ENCODE measurements at places on chromosomes 13 and 19.

GRCh38 chr19:51469162-51469561 is 9.2 kb upstream of the CEACAM18 start:
- no peak for DNase-seq

DNA sequence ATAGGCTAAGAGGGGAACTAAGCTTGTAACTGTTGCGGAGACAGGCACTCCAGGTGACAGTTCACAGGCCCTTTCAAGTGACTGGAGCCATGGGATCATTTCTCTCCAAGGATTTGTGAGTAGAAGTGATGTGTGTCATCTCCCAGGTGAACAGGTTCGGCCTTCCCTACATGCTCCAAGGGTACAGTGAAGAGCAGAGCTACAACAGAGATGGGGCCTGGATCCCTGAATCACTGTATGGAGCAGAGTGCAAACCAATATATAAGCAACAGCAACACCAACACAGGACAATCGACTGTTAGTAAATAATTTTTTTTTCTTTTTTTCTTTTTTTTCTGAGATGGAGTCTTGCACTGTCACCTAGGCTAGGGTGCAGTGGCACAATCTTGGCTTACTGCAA is 15.0 kb downstream of the ZSCAN18 start:
- DNase-seq, result no peak

- no peak for DNase-seq
Observed at GRCh38 chr19:42369433-42370067, 20.5 kb downstream of the CNFN start.

GRCh38 chr19:42330241-42330711 is 4.8 kb downstream of the MEGF8 start:
- no peak for DNase-seq

GRCh38 chr13:50714891-50715290 is 128.6 kb downstream of the DLEU7 start:
- no peak for DNase-seq

GRCh38 chr13:99566125-99567083 is 65.1 kb downstream of the TM9SF2 start:
- DNase-seq, result no peak

DNA sequence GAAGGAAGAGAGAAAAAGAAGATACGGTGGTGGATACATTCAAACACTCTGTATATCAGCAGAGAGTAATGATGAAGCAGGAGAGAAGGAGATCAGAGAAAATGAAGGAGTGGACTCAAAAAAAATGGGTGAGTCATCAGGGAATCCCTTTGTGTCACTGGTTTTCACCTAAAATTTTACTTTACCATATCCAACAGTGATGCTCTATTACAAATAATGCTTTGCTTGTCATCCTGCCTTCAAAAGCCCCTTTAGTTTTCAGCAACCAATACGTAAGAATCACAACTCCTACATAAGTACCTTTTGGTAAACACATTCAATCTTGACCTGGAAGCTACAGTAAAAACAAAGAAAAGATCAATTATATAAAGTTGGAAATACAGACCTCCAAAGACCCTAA is 88.8 kb downstream of the ENOX1 start:
- DNase-seq, result no peak

- no peak for DNase-seq
Observed at GRCh38 chr13:97043302-97043701, 49.0 kb upstream of the OXGR1 start.

- peak; percentile 34 for DNase-seq
Observed at GRCh38 chr13:29362849-29363604, 232.5 kb downstream of the SLC7A1 start.

DNA sequence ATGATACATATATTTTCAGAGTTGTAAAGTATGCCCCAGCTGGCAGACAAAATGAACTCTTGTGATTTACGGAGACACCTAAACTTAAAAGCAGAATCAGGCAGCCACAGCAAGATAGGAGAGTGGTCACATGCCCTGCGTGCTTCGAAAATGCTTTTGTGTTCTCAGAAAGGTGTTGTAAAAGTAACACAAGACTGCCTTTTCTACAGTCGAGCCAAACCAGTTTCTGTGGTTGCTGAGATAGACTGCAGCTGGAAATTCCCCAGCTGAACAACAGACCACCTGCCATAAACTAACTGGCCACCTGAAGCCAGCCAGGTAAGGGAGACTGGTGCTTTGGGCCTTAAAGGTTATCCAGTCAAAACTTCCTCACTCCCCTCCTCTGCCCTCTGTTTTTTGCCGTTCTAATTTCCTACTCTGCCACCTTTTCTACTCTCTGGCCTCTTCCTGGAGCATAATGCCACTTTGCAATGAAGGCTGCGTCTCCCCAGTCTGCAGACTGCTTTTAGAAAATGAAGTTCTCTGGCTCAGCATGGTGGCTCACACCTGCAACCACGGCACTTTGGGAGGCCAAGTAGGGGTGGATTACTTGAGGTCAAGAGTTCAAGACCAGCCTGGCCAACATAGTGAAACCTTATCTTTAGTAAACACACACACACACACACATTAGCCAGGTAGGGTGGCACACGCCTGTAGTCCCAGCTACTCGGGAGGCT is 381.2 kb upstream of the SLITRK1 start:
- no peak for DNase-seq

- DNase-seq, result no peak
Observed at GRCh38 chr19:28359431-28360414, 853.2 kb downstream of the UQCRFS1 start.

- no peak for DNase-seq
Observed at GRCh38 chr13:101307181-101307701, 109.1 kb downstream of the NALCN start.

DNA sequence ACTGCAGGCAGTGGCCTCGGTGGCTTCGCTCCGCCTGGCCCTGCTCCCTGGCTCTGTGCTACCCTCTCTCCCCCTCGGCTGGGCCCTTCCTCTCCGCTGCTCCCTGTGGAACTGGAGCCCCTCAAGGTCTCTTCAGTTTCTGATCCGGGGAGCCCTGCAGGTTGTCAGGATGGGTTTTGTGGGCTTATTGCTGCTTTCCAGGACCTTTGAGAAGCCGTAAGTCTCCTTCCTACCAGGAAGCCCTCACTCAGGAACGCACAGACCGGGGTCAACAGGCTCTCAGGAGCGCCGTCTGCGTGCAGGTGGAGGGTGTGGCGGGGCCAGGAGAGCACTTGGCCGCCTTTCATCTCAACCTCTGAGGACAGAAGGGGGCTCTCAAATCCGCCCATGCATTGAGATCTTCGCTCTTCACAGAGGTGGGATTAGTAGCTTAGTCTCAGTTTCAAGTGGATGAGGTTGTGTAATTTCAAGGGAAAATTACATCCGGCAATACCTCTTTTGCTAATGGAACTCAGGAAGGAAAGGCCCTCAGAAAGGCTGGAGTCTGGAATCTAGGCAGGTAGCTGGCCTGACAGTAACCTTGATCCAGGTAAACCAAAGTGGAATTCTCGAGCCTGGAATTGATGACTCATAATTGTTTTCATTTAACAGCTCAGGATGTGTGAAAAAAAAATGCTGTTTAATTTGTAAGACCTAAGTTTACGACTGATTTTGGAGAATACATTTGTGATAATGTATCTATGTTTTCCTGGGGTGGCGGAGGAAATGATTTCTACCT is 102.0 kb downstream of the ATP11A start:
- no peak for DNase-seq

GRCh38 chr13:76764429-76764828 is 121.8 kb downstream of the KCTD12 start:
- DNase-seq, result no peak

- DNase-seq, result no peak
Observed at GRCh38 chr13:38753878-38754277, 67.0 kb downstream of the FREM2 start.

GRCh38 chr13:50512474-50513299 is 330.8 kb downstream of the DLEU7 start:
- no peak for DNase-seq

GRCh38 chr19:49057636-49058234 is at the start of gene CGB7:
Gene CGB7 (minus strand): TSS chr19:49057749. CDS start chr19:49055375, 2,374 bp downstream.
- DNase-seq, result peak; percentile 53

DNA sequence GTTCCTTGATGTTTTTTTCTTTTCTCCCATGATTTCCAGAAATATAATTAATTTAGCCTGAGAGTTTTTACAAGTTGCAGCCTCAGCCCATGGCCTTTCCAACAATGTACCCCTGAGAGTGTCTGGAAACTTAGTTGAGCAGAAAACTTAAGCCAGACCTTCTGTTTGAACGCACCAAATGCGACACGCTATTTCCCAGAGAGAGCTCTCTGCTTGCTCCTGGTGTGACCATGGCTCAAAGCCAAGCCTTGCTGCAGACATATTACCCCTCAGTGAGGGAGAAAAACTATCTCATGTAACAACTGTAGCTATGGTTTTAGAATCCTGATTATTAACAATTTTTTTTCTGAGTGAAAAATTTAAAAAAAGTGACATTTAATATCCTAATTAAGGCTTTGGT is 1204.5 kb upstream of the SLC10A2 start:
- DNase-seq, result no peak

DNA sequence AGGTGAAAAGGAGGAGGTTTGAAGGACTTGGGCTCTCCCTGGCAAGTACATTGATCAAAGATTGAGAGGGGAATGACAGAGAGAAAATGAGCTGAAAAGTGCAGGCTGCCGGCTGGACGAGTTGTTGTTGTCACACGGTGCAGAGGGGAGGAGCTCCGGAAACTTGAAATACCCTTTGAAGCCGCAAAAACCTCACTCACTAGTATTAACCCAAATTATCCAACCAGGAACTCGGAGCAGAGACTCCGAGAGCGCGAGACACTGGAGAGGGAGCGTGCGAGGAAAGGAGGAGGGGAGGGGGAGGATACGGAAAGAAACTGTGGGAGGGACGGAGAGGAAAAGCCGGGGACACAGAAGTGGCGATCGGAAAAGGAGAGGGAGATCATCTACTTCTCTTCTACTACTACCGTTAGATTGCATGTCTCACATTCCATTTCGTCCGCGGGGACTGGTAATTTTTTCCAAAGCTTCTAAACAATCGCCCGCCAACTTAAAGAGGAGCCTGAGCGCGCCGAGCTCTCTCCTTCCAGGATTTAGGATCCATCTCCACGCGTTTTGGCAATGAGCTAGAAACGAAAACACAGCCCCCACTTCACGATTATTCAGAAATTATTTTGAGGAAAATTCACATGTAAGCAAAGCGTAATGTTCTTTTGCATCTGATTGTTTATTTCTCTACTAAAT is at the start of gene DACH1:
Gene DACH1, minus strand, starts transcription at position 74 of the 684 bp plus-strand sequence.
- DNase-seq, result peak; percentile 19

GRCh38 chr19:19321141-19321577 is 530 bp downstream of the MAU2 start:
- peak; percentile 26 for DNase-seq

- DNase-seq, result no peak
Observed at GRCh38 chr19:44857837-44858236, 11.7 kb downstream of the NECTIN2 start.

GRCh38 chr13:92044351-92044750 is 645.9 kb downstream of the GPC5 start:
- DNase-seq, result no peak

GRCh38 chr13:97124915-97125809 is 97.0 kb upstream of the MBNL2 start:
- no peak for DNase-seq

GRCh38 chr13:85529218-85529594 is 270.0 kb downstream of the SLITRK6 start:
- DNase-seq, result no peak

GRCh38 chr19:49677901-49678674 is 1.0 kb downstream of the PRMT1 start:
- DNase-seq, result peak; percentile 85

GRCh38 chr19:41296433-41296871 is 13.5 kb upstream of the CCDC97 start:
- DNase-seq, result no peak

DNA sequence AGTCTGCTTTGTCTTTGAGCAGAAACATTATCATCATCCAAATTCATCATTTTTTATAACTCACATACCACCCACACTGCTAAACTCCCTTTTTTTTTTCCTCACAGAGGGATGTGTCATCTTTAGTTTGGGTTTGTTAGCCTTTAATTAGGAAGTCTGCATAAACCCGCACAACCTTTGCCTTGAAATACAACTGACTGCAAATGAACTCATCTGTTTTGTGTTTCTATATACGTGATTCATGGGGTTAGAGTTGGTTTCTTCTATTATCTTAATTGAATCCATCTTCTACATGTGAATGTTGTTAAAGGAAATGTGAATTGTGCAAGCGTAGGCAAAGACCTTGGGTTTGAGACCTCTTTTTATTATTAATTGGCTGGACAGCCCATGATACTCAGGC is 102.7 kb downstream of the SLAIN1 start:
- no peak for DNase-seq

DNA sequence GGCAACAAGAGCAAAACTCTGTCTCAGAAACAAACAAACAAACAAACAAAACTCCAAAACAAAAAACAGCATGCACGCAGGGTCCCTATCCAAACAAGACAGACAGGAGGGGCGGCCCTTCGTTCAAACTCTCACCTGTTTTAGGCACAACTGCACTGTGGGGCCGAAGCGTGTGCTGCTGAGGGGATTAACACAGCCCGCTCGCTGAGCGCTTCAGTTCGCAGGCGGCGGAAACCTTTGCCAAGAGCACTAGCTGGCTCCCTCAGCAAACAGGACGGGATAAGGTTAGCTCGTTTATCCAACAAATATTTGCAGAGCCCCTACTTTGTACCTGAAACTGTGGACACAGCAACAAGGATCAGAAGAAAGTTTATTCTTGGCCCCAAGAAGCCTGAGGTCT is 1.6 kb upstream of the ADPRHL1 start:
- DNase-seq, result no peak

DNA sequence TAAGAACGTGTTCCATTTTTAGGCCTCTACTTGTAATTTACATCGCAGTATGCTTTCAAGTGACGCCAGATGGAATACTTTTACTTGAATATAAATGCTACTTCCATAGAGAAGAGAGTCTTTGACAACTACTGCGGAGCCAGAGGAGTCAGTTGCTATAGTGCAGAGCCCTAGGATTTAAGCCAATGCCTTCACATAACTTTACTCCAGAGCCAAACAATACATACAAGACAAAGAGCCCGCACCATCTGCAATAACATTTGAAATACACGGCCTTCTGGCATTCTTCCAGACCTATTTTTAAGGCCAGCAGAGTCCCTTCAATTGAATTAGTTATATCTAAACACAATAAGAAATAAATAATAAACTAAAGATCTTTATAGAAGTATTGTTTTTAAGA is 59.4 kb downstream of the XPO4 start:
- no peak for DNase-seq

GRCh38 chr13:95494082-95494681 is 58.3 kb upstream of the CLDN10 start:
- no peak for DNase-seq

DNA sequence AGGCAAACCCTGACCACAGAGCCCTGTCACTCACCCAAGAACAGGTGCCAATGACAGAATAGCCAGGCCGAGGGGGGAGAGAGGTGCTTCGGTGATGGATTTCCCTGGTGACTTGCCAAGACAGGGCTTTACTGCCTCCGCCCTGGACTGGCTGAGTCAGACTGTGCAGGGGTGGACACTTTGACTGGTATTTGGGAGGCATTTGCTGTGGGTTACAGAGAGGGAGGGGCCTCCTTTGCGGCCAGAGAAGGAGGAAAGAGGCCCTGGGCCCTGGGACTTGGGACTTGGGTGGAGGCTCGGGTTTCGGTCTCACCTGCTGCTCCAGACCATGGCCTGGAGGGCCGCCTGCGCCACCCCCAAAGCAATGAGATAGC is 4.6 kb upstream of the EPS8L1 start:
- no peak for DNase-seq

Measured in progenitor cell of endocrine pancreas (in vitro differentiated cells).